AG20443 (cell line): ENCODE measurements at places on chromosomes 3 and 15.
A peak's percentile ranks its signal among the peaks of the same experiment; 100 is the strongest.

- DNase-seq: no peak
Measured at GRCh38 chr3:119417771-119418512, 45.5 kb downstream of the TMEM39A start.

DNA sequence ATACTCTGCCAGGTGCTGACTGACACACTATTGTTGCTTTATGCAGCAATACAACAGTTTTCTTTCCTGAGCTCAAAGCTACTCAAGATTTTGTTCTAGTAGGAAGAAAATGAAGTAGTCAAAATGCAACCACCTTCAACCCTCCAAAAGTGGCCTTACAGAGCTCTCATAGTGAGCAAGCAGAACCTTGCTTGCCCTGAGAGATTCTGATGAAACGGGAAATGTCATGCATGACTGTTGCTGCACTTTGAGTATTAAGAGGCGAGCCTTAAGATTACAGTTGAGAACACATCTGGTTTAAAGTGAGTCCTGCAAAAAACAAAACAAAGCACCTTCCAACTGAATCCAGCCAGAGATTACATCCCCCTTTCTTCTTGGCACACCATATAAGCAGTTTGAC lies 29.7 kb downstream of the MINDY4B start:
- DNase-seq: no peak

DNA sequence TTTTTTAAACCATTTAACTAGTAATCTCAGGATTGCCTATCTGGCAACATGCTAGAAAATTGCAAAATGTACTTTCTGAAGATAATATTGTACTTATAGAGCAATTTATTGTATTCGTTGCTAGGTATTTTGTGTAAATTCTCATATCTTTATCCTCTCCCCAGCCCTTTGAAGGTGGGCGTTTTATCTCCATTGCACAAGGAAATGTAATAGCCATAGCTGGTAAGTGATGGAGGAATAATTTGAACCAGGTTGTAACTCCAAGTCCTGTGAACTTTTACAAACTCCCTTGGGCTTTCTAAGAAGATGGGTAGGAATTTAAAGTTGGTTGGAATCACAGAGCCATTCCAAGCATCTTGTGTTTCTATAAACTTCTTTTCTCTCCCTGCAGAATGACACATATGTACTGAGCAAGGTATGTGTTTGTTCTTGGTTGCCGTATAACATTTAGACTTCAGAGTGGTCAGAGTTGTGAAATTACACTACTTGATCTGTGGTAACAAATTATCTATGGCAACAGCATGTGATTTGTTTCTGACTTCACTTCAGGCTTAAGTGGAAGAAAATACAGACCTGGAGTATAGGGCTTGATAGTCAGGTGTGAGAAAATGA lies 170.9 kb downstream of the AKAP13 start:
- no peak for DNase-seq

- no peak for DNase-seq
Measured at GRCh38 chr3:4409971-4410573, 57.0 kb downstream of the SUMF1 start.

DNA sequence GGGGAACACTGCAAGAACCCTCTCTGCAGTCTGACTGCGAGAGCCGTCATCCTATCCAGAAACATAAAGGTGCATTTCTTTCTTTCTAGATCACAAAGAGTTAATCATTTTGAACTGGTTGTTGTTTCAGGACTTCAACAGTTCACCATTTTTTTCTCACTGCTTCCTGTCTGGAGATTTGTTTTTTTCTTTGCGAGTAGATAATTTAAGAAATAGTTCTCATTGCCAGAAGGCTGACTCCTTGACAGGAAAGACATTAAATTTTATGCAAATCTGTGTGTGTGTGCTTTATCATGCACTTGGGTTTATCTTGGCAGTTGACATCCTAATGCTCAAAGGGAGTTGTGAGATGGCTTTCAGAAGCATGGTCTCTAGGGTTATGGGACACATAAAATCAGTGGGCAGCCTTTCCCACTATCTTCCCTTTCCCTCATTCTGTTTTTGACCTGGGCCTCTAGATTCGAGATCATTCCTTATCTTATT lies 123.5 kb upstream of the TBL1XR1 start:
- no peak for DNase-seq

- DNase-seq: no peak
Measured at GRCh38 chr3:140198242-140198641, 263.3 kb downstream of the CLSTN2 start.

DNA sequence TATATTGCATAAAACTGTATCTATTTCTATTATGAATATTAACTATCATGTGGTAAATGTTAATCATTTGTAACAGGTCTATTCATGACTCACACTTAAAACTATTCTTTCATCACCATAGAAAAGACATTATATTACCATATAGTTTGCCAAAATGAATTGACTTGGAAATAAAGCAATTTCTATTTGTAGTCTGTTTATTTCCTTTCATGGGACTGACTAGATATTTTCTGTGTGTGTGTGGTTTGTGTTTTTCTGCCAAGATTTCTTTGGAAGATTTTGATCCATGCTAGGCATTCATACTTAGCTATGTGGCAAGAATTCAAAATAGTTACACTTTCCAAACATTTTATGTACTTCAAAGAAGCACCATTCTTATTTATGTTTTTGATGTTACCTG lies 522.5 kb upstream of the AGTR1 start:
- peak; percentile 29 for DNase-seq
